ENCODE measurements at places on chromosomes 13 and 19.

GRCh38 chr13:76656500-76656899 is 229.7 kb downstream of the KCTD12 start:
- DNase-seq, result no peak

- DNase-seq, result no peak
Measured at GRCh38 chr13:103812558-103812957, 746.3 kb upstream of the SLC10A2 start.

- DNase-seq, result no peak
Measured at GRCh38 chr13:50400035-50400726, 384.9 kb downstream of the KCNRG start.

DNA sequence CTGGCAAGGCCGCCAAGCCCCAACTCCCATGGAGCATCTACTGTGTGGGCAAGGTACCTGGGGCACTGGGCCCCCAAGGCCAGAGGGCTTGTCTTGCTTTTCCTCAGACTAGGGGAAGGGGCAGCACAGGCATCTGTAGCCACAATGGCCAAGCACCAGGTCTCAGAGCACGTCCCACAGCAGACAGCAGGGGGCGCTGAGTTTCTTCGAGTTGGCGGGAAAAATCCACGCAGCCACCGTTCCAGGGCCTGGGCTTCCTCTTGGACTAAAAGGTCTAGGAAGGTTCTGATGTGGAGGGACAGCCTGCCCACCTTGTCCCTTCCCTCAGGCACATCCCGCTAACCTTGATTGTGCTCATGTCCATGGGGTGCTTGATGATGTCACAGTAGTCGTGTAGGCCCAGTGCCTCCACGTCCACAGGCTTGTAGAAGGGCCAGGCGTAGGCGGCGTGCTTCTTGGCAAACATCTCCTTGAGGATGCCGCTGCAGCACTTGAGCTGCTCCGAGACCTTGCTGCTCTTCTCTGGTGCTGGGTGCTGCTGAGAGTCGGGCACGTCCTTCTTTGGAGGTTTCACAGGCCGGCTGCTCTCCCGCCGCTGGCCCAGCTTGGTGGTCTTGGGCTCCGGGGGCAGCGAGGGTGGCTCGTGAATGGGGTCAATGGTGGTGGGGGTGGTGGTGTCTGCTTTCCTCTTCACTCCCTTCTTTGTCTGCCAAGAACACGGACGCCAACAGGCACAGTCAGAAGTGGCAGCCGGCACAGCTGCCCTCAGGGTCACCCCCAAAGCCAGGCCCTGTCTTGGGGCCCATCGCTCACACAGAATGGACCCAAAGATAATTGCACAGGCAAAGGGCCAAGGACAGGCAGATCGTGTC is 32.0 kb upstream of the EPHX3 start:
- DNase-seq, result peak; percentile 66

GRCh38 chr13:29924482-29925350 is 74.3 kb upstream of the UBL3 start:
- DNase-seq, result no peak

- no peak for DNase-seq
Measured at GRCh38 chr19:35329323-35329722, 336 bp downstream of the CD22 start.

DNA sequence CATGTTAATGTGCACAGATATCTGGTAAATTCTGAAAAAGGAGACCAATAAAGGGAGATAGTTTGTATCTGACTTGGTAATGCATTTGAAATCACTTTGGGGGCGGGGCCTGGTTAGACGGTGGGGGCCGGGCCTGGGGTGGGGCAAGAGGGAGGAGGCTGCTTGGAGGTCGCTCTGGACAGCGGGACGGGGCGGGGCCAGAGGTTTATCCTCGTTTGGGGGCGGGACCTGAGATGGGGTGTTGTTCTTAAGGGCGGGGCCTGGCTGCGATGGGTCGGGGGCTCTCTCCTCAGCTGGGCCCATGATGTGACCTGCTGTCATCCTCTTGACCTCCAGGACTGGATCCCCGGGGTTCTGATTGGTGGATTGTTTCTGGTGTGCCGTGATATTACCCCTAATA is 4.9 kb upstream of the ZNF808 start:
- no peak for DNase-seq

DNA sequence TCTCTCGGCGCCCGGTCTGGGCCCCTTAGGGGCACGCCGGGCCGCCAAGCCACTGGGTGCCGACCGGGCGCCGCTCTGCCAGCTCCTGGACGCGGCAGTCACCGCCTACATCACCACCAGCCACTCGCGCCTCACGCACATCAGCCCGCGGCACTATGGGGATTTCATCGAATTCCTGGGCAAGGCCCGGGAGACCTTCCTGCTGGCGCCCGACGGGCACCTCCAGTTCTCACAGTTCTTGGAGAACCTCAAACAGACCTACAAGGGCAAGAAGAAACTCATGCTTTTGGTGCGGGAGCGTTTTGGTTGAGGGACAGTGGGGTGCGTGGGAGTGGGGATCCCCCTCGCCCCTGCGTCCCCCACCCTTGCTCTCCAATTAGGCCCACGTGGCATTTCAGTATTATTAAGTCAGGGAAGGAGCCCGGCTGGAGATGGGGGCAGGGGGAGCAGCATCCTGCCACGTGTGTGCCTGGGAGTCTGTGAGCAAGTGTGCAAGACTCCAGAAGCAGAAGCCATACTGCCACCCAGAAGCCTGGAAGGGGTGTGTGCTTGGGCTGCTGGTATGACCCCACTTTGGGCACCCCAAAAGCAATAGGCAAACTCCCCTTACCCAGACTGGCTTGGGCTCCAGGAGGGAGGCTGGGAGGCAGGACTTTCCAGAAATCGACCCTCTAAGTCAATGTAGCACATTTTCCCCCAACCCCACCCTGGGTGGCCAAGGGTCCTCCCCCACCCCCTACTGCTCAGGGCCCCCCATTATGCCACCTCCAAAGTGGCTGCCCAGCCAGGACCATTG is 35.7 kb downstream of the ZSWIM4 start:
- no peak for DNase-seq
